ENCODE measurements at places on chromosomes 16 and 17.

DNA sequence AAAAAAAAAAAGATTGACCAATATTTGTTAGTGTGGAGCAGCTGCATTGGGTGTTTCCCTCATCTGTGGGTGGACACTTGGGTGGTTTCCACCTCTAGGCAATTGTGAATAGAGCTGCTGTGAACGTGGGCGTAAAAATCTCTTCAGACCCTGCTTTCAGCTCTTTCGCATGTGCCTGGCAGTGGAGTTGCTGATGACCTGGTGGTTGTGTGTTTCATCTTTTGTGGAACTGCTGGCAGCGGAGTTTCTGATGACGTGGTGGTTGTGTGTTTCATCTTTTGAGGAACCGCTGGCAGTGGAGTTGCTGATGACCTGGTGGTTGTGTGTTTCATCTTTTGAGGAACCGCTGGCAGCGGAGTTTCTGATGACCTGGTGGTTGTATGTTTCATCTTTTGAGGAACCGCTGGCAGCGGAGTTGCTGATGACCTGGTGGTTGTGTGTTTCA lies 21.4 kb downstream of the ZC3H18 start:
- DNase-seq = no peak

GRCh38 chr16:1917056-1917664 lies 1.1 kb downstream of the HS3ST6 start:
- DNase-seq = no peak

- peak; percentile 13 for DNase-seq
These were observed 83.8 kb upstream of the CCL2 start for GRCh38 chr17:34171245-34171818.

GRCh38 chr17:59488805-59489204 lies 76.6 kb upstream of the DHX40 start:
- no peak for DNase-seq

GRCh38 chr17:55420067-55420775 lies 1.4 kb downstream of the MMD start:
- no peak for DNase-seq

GRCh38 chr17:19408346-19408710 lies 2.7 kb upstream of the RNF112 start:
- DNase-seq = no peak

DNA sequence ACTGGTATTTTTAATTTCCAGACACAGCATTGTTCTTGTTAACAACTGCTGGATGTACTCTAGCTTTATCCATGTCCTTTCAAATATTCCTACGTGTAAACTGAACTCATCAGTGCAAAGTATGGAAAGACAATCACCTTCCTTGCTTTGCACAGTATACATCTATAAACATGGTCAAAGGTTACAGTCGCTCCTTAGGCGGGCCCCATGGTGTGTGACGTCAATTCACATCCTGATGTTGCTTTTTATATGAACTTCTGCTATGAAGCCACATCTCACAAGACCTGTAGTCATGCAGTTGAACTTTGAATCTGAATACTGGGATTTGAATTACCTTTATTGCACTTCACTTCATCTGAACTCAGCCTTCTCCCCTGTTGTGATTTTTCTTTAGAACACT lies 447.6 kb upstream of the PSMD7 start:
- no peak for DNase-seq

DNA sequence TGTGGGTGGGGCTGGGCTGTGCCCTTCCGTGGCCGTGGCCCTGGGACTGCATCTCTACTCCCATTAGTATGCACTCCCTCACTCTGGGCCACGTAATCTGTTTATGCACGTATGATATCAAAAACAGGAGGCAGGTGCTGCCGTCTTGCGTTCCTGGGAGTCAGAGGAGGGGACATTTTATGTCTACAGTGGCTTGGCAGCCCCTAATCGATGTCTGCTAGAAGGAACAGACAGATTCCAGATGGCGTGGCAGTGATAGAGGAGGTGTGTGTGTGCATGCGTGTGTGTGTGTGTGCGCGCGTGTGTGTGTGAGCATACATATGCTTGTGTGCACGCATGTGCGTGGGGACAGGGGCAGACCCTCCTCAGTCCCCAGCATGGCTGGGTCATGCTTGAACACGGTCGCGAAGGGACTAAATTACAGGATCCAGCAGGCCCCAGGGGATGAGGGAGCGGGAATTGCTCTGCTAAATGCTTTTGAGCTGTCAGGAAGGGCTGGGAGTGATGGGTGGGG lies 44.7 kb downstream of the SREBF1 start:
- no peak for DNase-seq

DNA sequence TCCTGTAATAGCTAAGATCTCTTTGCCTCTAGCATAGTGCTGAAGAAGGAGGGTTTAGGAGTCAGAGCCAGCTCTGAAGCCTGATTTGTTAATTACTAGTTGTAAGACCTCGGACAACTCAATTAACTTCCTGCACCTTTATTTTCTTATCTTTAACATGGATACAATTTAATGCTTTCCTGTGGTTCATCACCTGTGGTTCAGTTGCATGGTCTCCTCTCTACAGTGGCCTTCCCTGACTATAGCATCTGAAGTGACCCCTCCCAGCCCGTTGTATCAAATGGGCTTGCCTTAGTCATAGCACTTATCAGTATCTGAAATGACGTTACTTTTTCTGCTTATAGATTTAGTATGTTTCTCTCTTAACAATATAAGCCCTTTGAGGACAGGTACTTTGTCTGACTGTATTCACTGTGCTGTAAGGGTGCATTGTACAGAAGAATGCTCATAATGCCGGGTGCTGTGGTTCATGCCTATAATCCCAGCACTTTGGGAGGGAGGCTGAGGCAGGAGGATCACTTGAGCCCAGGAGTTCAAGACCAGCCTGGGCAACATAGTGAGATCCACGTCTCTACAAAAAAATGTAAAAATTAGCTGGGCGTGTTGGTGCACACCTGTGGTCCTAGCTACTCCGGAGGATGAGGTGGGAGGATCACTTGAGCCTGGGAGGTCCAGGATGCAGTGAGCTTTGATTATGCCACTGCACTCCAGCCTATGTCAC lies 2.6 kb upstream of the NDE1 start:
- DNase-seq = no peak

DNA sequence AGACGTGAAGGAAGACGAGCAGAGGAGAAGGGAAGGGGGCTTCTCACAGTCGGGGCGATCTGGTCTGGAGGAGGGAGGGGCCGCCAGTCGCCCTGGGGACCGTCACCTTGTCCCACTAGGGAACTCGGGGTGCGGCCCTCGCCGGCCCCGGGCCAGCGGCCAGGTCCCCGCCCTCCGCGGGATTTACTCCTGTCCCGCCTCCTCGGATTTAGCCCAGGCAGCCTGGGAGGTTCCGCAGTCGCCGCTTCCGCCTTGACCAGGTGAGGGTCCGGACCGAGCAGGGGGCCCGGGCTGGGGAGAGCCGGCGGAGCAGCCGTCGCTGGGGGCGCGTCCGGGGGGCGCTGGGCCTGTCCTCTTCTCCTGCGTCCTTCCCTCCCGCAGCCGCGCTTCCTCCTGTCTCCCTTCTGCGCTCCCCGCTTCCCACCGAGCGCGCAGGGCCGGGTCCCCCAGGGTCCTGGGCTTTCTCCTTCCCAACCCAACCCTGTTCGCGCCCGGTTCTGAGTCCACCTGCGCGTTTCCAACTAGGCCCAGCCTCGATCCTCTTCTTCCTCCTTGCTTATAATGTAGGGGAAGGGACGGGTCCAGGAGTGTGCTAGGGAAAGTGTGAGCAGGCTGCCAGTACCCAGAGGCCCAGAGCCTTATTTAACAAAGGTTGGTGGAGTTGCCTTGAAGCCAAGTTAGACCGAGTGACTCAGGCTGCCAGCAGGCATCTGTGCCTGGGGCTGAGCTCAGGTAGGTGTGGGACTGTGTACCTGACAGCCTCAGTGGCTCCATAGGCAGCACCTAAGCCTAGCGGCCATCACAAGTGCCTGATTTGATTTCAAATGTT lies at the start of gene TNK1:
Gene TNK1 (plus strand): TSS at position 235 of the 829 bp plus-strand sequence. CDS start 1,838 bp downstream, outside the sequence.
- DNase-seq = no peak

DNA sequence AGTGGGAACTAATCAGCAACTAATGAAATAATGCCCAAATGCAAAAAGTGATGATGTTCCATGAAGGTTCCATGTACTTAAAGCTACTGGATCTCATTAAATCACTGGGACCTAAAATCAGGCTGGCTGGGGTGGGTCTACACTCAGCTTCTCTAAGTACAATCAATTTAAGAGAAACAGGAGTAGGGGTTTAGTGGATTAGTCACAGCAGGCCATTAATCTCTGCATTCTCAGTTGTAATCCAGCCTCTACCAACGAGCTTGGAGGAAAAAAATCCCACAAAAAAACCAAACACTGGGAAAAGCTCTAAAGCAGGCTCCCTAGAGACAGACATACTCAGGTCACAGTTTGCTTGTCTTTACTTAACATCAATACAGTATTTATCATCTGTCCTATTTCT lies 15.0 kb downstream of the CA10 start:
- no peak for DNase-seq

GRCh38 chr16:70438585-70438968 lies 323 bp downstream of the ST3GAL2 start:
- DNase-seq = no peak

- no peak for DNase-seq
These were observed 119.5 kb downstream of the PMP22 start for GRCh38 chr17:15145621-15146020.

DNA sequence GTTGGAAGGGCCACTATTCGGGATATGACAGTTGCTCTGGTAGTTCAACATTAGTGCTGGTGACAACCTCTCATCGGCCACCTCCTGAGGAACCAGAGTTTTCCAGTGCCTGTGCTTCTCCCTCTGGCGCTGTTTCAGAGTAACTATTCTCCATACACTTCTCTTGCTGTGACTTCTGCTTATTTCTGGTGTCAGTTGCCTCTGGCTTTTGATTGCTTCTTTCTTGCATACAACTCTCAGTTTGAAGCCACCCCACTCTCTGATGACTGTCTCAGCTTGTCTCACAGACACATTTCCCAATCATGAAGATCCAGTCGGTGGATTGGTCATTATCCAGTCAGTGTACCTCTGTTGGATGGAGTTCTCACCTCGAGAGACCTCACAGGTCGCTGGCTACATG lies 3.4 kb upstream of the TM4SF5 start:
- DNase-seq = no peak

DNA sequence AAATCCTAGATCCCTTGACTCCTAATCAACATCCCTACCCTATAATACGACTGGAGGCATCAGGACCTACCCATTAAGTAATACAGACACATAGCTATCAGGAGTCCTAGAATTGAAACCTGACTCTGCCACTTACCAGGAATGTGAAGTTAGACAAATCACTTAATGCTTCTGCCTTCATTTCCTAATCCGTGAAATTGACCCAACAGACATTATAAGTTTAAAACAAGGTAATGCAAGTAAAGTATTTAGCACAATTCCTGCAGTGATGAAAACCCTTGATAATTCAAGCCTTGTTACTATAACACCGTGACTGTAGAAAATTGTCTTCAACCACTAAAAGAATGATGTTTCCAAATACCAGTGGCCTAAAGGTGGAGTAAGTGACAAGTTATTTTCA lies 150.2 kb downstream of the KCNJ2 start:
- DNase-seq = no peak

DNA sequence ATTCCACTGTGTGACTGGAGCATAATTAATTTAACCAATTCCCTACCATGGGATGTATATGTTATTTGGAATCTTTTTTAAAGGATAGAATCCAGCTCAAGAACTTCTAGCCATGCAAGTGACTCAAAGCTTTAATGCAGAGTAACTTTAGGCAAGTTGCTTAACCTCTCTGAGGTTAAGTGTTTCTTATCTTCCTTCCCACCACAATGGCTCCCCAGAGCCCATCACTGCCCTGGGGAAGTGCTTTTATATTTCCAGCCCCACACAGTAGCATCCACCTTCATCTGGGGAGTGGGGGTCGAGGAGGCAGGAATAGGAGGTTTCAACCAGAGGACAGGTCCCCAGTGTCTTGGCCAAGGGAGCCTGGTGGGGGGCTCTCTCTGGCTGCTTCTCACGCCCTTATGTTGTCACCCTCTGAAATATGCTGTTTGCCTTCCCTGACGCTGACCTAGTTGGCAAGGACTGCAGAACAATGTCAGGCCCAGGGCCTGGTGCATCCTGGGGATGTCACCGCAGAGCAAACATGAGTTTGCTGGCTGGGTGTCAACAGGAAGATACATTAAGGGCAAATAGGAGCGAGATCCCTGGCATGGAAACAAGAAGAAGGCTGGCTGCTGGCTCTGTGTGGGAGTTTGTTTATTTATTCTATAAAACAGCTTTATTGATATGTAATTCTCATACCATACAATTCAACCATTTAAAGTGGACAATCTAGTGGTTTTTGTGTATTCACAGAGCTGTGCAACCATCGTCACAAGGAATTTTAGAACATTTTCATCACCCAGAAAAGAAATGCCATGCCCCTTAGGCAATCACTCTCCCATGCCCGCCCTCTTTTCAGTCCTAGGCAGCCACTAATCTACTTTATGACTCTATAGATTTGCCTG lies 46.6 kb upstream of the WSB1 start:
- no peak for DNase-seq

DNA sequence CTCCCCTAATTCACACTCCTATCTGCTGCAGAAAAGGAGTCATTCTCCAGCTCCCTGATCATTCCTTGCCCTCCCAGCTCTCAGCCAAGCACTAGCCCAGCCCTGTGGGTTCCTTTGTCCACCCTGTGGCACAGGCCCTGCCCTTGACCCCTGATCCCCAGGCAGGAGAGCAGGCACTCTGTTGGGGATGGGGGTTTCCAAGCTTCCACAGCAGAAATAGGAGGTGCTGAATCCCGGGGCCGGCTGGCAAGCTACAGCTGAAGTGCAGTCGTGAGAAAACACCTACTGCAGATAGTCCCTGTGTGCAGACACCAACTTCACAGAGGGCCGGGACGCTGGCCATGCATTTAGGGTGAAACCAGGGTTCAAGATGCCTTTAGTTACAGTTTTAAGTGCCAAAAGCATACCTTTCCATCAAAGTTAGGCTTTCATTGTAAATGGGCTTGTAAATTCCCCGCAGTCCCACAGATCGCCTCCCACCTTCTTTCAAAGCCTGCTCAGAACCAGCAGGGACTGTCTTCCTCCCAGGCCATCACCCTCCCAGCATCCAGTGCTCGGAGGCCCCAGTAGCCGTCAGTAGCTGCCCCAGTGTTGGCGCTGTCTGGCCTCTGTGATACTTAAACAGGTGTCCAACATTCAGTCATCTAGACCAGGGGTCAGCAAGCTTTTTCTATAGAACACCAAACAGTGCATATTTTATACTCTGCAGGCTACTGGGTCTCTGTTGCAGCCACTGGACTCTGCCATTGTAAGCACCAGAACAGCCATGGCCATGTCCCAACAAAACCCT lies 10.6 kb downstream of the CPSF4L start:
- DNase-seq = no peak

- DNase-seq = no peak
These were observed 5.6 kb downstream of the COPZ2 start for GRCh38 chr17:48031966-48032365.
